ENCODE measurements at places on chromosomes 2 and 18.

DNA sequence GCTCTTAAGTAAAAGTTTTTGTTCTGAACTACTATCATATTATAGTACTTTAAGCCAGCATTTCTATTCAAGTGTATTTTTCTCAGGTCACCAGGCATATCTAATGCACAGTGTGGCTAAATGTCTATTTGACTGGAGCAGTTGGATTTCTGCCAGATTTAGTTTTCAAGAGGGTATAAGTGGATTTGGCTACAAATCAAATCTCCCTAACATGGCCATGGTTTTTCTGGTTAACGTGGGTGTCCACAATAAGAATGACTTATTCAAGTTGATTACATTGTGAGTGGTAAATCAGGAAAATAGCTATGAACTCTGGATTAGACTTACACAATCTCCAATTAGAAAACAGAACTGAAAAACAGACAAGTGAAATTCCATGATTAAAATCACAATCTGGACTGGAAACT is 5.7 kb upstream of the CHN1 start:
- no peak for DNase-seq

- DNase-seq, result peak; percentile 20
Measured at GRCh38 chr2:171811245-171811628, 82.8 kb downstream of the SLC25A12 start.

DNA sequence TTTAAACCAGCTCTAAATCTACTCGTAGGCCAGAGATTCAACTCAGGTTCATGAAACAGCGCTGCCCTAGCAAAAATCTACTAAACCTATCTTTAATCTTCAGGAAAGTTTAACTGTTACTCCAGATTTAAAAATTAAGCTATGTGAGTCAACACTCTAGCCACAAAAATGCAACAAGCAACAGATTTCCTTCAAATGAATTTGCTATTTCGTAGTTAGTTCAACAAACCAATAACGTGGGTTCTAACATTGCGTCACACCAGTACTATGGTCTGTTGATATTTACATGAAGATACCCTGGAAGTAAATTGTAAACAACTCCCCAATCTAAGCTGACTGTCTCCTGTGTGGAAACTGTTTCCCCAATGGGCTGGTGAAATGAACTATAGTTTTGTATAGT is 71.2 kb downstream of the FIGN start:
- peak; percentile 30 for DNase-seq

DNA sequence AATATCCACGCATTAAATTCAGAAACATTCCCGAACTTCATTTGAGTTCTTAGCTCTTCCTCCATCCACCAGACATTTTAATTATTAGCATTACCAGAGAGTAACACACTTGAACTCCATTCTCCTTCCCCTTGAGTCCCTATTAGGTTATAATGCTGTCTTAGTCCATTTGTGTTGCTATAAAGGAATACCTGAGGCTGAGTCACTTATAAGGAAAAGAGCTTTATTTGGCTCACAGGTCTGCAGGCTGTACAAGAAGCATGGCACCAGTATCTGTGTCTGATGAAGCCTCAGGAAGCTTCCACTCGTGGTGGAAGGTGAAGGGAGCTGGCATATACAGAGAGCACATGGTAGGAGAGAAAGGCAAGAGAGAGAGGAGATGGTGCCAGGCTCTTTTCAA is 25.4 kb downstream of the TBC1D8 start:
- no peak for DNase-seq

DNA sequence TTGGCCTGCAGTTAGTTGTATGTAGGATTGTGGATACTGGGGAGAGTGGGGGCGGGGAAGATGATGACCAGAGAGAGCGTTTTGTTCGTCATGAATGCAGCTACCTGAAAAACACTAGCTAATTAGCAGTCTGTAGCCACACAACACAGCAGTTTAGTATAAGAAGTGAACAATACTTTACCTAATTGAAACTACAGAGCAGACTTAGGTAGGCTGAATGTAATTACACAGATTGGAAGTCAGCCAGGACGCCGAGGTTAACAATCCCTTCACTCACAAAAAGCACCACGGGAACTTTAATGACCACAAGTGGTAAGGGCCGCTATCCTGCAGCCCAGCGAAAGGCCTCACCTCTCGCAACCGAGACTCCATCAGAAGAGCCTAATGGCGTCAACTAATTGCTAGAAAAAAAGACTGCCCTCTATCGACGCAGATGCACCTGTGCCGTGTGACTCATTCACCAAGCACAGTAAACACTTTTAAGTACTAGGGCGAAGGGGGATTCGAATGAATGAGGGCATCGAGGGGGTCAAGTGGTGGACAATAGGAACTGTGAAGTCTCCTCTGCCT is 591.0 kb downstream of the ARHGAP15 start:
- no peak for DNase-seq

- no peak for DNase-seq
Measured at GRCh38 chr2:99942561-99943347, 199.6 kb downstream of the AFF3 start.

DNA sequence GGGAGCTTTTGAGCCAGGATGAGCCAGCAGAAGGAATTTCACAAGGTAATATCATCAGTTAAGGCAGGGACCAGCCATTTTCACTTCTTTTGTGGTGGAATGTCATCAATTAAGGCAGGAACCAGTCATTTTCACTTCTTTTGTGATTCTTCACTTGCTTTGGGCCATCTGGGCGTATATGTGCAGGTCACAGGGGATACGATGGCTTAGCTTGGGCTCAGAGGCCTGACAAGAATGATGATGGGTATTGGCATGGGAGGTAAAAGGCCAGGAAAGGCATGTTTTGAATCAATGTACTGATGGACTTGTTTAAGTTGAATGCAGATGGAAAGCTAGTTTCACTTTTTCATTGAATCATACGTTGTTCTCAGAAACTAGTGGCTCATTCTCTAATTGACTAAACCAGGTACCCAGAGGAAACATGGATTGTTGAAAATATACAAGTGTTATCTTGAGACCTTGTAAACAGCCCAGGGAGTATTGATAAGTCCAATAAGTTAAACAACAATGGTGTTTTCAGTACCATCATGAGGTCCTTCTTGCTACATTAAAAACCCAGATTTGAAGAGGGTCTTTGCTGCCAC is 1672.5 kb upstream of the DDX18 start:
- DNase-seq, result no peak

- DNase-seq, result no peak
Measured at GRCh38 chr2:52383541-52383940, 1351.6 kb upstream of the NRXN1 start.

DNA sequence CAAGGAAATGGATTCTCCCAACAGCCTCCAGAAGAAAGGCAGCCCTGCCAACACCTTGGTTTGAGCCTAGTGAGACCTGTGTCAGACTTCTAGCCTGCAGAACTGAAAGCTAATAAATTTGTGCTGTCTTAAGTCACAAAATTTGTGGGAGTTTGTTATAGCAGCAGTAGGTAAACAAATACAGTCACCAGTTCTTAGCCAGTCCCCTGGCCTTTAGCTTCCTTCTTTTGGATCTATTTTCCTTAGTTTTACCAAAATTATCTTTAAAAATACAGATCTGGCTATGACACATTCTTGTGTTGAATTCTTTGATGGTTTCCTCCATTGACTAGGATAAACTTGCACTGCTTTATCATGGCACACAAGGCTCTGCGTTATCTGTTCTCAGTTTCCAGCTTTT is 697.9 kb upstream of the FANCL start:
- DNase-seq, result no peak

- no peak for DNase-seq
Measured at GRCh38 chr2:216210701-216211540, 101.8 kb downstream of the XRCC5 start.
